ENCODE measurements at places on chromosomes 11 and 22.

- no peak for DNase-seq
Observed at GRCh38 chr11:102280245-102280833, 36.9 kb upstream of the BIRC3 start.

DNA sequence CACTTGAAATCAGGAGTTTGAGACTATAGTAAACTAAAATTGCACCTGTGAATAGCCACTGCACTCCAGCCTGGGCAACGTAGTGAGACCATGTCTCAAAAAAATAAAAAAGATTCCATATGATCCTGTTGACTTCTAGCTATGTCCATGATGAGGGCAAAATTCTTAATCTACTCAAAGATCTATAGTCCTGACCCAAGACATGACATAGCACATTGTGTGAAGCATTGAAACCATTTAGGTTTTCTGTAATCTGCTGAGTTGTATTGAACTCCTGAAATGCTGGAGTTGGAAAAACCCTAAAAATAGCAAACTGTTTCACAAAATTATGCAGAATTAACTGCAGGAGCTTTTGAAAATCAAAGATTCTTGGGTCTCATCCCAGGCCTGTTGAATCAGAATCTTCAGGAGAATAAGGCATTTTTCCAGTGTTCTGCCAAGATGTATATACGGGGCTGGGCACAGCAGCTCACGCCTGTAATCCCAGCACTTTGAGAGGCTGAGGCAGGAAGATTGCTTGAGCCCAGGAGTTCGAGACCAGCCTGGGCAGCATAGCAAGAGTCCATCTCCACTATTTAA, 29.8 kb upstream of the LDHA start:
- no peak for DNase-seq

DNA sequence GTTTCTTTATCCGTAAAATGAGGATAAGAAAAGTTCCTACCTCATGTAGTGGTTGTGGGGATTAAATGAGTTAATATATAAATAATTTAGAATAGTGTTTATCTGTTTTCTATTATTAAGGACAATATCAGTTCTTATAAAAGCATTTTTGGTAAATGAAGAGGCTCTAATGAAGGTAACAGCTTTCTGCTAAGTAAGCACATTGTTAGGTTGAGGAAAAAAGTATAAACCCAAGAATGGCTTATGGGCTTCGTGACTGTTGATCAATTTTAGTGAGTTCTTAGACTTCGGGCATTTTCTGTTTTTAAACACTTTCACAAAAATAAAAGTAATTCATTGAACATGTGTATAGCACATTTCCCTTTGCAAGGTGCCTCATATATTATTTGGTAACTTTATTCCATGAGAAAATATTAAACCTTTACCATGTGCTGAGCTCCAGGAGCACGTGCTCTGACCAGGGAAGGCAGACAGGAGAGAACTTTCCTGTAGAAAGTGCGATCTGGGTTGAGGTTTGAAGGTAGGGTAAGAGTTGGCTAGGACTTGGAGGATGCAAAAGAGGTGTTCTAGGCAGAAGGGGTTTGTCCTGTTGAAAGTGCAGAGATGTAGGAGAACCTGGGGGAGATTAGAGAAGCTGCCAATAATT, 11.3 kb upstream of the OR9Q2 start:
- DNase-seq, result no peak

DNA sequence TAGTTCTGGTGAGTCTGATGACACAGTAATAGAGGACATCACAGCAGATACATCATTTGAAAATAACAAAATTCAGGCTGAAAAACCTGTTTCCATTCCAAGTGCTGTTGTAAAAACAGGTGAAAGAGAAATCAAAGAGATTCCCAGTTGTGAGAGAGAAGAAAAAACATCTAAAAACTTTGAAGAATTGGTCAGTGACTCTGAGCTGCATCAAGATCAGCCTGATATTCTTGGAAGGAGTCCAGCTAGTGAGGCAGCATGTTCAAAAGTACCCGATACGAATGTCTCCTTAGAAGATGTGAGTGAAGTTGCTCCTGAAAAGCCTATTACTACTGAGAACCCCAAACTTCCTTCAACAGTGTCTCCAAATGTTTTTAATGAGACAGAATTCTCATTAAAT, 38.7 kb downstream of the RTN3 start:
- DNase-seq, result no peak

GRCh38 chr11:44199816-44200215, 104.3 kb downstream of the EXT2 start:
- no peak for DNase-seq

GRCh38 chr11:104979839-104980238, 11.5 kb upstream of the CASP4 start:
- no peak for DNase-seq

DNA sequence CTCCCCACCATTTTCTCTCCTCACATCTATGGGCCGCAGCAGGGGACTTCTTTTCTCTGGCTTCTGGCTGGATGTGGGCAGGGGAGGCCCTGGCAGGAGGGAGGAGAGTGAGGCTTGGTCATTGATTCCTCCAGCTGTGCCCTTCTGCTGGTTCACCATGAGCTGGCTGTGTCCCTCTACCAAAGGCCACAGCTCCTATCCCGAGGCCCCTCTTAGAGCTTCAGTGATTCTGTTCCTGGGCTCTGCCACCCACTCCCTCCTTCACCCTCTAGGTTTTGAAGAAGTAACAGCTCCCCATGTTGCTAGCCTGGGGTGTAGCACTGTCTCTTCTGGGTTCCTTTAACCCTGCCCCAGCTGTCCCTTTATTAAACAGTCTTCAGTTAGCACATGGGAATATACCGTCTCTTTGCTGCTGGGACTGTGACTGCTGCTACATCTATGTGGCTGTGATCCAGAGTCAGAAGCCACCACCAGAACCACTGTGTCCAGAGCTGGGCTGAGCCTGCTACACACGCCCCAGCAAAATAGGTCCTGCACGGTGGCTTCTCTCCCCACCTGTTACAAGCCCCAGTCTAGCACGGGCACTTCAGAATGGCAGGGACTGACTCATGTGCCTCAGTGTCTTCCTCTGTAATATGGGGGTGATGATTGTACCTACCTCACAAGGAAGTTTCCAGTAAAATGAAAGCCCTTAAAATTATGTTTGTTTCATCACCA, 578 bp upstream of the PARVG start:
- DNase-seq, result no peak

- DNase-seq, result no peak
Observed at GRCh38 chr11:63920939-63921417, 4.0 kb upstream of the RCOR2 start.

GRCh38 chr11:11324090-11324489, 29.0 kb downstream of the CSNK2A3 start:
- no peak for DNase-seq

DNA sequence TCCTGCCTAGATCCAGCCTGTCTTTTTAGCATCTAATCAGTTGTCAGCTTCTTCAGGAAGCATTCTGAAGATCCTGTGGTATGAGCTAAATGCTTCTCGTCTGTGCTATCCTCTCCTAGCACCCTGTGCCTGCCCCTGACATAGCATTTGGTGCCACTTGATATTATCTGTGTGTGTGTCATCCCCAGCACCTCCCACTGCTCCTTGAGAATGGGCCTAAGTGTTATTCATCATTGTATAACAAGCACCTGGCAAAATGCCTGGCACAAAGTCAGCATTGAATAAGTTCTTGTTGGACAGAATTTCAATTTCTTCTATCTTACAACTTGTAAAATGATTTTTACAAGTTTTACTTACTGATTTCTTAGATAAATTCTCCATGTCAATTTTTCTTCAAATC, 28.1 kb upstream of the OLFML1 start:
- no peak for DNase-seq

- no peak for DNase-seq
Observed at GRCh38 chr22:31099386-31099785, 8.0 kb downstream of the SELENOM start.

DNA sequence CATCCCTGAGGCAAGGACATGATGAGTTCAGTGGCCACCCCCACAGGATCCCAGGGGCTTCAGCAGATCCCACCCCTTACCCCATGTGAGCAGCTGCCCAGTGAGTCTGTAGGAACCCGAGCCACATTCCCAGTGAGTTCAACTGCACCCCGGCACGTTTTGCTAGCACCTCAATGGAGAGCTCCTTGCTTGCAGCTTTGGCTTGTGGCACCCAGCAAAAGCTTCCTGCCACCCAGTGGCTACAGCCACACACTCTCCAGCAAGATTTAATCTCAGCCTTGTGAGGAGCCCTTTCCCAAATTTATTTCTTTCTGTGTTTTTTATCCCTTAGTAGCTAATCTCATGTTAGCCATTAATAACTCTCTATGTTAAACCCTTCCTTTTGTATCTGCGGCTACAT, 4.0 kb downstream of the SAA1 start:
- no peak for DNase-seq

GRCh38 chr11:35359321-35360054, 59.9 kb downstream of the SLC1A2 start:
- no peak for DNase-seq

GRCh38 chr22:40443732-40444131, 73.3 kb downstream of the SGSM3 start:
- DNase-seq, result no peak

GRCh38 chr11:96949464-96949863, 559.7 kb downstream of the JRKL start:
- no peak for DNase-seq

- DNase-seq, result no peak
Observed at GRCh38 chr11:125299061-125299615, 134.6 kb downstream of the PKNOX2 start.

DNA sequence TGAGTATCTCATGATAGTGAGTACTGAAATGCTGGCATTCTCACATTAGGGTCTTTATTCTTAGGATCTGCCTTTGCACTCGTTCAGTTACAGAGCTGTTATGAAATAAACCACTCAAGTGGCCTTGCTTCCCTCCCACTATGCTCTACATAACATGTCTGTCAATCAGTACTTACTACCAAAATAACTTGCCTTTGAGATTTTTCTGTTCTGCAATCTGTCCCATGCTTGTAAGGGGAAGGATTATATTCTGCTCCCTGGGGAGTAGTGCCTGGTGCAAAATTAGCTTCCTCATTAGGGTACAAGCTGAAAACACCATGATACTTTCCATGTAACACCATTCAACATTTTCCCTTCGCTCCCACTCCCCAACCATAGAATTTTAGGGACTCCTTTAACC, 1.9 kb upstream of the GRAP2 start:
- DNase-seq, result no peak

- no peak for DNase-seq
Observed at GRCh38 chr11:8558436-8558835, 35.6 kb downstream of the STK33 start.

- DNase-seq, result no peak
Observed at GRCh38 chr11:32838505-32839274, 9.0 kb downstream of the PRRG4 start.

GRCh38 chr11:116736763-116737162, 36.0 kb downstream of the BUD13 start:
- DNase-seq, result no peak

- DNase-seq, result no peak
Observed at GRCh38 chr22:26514419-26515161, 2.3 kb upstream of the TFIP11 start.

DNA sequence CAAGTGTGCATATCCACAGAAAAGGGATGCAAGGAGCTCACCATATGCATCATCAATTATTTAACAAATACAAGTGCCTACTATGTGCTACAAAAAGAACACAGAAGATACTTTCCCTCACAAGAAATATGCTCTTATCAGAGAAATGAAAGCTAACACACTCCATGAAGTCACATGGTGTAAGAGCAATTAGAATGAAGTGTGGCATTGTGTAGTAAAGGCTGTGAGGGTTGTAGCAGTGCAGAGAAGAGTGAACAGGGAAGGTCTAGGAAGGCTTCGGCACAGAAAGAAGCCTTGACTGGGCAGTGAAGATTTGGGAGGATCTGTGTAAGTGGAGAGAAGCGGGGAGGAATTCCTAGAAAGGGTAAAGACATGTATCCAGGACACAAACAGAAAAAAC, 22.5 kb downstream of the PPP2R1B start:
- no peak for DNase-seq

DNA sequence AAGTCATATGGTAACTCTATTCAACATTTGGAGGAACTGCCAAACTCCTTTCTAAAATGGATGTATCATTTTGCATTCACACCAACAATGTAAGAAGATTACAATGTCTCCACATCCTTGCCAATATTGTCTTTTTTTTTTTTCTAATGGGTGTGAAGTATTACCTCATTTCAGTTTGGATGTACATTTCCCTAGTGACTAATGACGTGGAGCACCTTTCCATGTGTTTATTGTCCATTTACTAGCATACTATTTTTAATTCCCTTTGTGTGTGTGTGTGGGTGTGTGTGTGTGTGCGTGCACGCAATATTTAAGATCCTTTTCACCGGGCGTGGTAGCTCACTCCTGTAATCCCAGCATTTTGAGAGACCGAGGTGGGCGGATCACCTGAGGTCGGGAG, 62.7 kb downstream of the APOL3 start:
- DNase-seq, result no peak

- no peak for DNase-seq
Observed at GRCh38 chr22:38074181-38075104, 9.5 kb downstream of the SLC16A8 start.

- DNase-seq, result no peak
Observed at GRCh38 chr11:127059750-127060149, 59.2 kb upstream of the KIRREL3 start.

- DNase-seq, result no peak
Observed at GRCh38 chr22:42317008-42317407, 46.6 kb upstream of the TCF20 start.

- no peak for DNase-seq
Observed at GRCh38 chr11:125946712-125947418, 1.0 kb downstream of the VSIG10L2 start.

GRCh38 chr11:61784506-61784805, 7.9 kb downstream of the TMEM258 start:
- no peak for DNase-seq

- DNase-seq, result no peak
Observed at GRCh38 chr11:100689141-100689540, 2.1 kb downstream of the ARHGAP42 start.

DNA sequence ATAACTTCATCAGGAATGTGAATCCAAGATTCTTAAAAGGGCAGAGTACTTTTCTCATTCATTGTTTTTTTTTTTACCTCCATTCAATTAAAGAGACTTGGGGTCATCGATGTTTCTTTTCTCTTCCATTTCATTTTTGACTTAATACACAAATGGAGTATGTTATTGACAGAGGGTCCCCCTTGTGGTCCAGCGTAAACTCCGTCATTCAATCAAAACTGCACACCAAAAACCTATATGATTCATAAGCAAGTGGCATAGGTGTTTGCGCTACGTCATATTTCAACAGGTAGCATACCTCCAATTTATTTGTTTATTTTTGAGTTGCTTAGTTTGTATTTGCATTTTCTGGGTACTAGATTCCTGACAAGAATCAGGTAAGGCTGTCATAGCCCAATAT, 12.7 kb upstream of the FOLH1 start:
- no peak for DNase-seq

- no peak for DNase-seq
Observed at GRCh38 chr11:79441461-79441875, 638 bp upstream of the TENM4 start.
